ENCODE measurements at places on chromosomes 12 and 14.

DNA sequence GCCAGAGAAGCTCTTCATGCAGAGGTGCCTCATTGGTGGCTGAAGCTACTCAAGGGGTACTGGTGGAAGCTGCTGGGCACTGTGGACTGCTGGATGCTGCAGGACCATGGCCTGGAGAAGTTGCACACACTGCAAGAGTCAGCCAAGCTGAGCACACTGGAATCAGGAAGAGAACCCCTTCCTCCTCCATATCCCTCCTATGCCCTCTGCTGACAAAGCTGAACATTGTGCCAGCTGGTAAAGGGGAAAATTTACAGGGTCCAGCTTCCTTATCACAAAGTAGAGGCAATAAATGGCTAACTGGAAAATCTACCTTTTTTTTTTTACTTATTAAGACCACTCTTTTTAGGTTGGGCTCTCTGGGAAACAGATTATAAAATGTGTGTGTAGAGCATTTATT, 6.5 kb downstream of the CCDC175 start:
- DNase-seq: no peak

DNA sequence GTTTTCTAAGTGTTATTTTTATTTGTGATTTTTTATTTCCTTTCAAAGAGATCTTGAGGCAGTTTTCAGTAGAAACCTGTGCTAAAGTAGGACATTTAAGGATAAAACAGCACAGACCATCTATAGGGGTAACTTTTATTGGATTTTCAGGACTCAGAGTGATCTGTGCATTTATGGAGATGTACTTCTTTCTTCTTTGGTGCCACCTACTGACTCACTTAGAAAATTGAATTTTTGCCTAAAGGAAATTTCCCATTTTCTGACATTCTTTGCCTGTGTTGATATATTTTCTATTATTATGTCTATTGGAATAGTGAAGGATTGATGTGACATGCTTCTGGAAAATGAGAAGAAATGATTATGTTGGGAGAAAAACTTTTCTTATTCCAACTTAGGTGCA, 113.0 kb downstream of the UNC79 start:
- peak; percentile 58 for DNase-seq

GRCh38 chr14:22836301-22837113, at the start of gene MMP14:
MMP14 (plus strand) TSS chr14:22836585; CDS start chr14:22836818, 233 bp downstream.
- DNase-seq: peak; percentile 90

DNA sequence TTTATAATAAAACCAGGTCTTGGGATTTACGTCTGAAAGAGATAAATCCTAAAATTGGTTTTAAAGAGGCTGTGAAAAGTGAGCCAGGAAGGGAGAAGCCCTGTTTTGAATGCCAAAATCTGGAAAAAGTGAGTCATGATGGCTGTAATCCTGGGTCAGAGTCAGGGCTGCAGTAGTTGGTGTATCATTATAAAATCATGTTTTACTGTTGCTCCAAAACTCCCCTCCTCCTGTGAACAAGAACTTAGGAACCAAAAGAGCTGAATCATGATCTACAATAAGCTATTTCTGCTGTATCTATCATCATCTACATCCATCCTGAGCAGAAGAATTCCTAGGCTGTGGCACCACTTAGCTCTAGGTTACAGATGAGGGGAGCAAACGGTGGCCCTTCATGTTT, 79.3 kb downstream of the LMO3 start:
- no peak for DNase-seq

DNA sequence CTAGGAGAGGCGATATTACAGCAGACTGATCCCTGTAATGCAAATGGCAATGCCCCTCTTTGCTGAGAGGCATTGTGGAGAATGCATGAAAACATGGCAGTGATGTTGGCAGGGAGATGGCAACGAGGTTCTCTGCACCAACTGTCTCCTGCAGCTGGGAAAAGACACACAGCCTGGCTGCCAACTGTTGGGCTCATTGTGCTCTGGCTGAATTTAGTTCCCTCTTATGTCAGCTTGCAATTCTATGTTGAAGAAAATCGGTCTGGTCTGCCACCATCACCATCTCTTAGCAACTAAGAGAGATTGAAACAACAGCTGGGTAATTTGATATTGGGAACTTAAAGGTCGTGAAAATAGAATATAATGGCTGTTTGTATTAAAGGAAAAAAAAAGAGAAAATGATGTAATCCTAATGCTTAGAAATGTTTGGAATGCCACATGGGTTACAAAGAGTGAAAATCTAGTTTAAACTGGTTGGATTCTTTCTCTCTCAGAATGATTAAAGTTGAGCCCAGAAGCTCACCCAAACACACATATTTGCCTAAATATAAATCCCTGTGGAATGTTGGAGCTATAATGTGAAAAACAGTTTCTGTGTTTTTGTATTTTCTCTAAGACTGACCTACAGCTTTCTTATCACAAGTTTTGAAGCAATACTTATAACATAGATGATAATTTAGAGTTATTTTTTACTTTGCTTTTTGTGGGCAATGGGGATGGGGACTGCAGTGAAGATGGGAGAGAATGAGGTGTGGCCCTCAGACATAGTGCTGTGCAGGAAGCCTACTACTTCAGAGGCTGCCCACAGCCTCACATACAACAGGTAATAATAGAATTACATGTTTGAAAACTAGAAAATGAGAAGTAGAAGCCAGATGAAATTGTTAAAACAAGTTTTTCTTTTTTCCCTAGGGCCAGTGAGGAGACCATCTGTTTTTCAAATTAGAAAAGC, 143.7 kb downstream of the AKAP6 start:
- peak; percentile 10 for DNase-seq

DNA sequence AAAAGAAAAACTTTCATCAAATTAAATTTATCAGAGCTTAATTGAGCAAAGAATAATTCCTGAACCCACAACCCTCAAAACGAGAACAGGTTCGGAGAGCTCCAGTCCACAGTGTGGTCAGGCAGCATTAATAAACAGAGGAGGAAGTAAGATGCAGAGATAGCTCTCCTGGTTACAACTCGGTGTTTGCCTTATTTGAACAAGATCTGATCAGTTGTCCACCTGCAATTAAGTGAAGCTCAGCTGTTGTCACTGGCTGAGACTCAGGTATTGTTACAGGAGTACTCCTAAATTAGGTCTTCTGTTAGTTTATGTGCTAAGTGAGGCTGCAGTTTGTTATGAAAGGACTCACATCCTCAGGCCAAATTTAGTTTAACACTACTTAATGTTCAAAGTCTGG, 451.4 kb upstream of the PDE3A start:
- no peak for DNase-seq

DNA sequence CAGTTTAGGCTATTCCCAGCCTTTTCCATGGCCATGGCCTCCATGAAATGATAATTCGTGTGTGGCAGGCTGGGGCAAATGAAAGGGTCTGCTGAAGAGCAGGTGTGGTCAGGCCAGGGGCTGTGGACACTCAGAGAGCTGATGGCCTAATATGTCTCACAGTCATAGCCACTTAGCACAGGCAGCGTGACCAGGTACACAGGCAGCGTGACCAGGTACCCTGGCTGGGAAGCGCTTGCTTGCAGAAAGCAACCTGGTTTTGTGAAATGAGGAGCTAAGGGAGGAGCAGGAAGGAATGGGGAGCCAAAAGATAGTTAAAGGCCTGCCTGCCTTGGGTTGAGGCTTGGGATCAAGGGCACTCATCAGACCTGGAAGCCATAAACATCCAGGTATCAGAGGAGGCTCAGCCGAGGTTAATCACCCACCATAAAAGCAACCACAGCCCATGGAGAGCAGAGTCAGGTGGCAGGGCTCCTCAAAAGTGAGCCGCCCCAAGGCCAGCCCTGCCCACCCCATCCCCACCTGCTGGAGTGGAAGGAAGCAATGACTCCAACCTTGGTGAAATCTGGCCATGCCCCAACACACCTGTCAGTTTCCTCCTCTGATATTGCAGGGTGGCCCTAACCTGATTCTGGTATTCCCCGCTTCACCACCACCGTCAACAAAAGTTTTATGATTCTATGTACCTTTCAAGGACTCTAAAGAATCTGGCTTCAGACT, 8.0 kb upstream of the KRT8 start:
- DNase-seq: no peak

DNA sequence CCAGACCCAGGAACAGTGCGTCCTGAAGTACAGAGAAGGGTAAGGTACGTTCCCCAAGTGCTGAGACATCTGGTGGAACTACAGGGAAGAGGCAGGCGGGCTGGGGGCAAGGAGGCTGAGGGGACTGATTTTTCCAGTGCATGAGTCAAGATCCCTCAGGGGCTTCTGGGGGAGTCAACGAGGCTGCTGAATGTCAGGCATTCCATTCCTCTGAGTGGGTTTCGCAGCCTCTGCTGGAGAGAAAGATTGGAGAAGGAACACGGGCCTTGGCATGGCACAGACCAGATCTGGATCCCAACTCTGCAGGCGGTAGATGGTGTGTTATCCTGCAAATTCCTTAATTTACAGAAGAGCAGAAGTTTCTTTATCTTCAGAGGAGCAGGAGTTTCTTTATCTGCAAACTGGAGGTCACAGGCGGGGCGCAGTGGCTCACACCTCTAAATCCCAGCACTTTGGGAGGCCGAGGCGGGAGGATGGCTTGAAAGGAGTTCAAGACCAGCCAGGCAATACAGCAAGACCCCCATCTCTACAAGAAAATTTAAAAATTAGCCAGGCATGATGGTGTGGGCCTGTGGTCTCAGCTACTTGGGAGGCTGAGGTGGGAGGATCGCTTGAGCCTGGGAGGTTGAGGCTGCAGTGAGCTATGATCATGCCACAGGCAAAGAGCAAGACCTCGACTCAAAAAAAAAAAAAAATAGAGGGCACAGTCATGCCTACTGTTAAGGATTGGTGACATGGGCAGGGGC, 132.6 kb upstream of the MAP1LC3B2 start:
- DNase-seq: peak; percentile 100

GRCh38 chr12:26271024-26271423, 75.7 kb downstream of the SSPN start:
- peak; percentile 39 for DNase-seq

DNA sequence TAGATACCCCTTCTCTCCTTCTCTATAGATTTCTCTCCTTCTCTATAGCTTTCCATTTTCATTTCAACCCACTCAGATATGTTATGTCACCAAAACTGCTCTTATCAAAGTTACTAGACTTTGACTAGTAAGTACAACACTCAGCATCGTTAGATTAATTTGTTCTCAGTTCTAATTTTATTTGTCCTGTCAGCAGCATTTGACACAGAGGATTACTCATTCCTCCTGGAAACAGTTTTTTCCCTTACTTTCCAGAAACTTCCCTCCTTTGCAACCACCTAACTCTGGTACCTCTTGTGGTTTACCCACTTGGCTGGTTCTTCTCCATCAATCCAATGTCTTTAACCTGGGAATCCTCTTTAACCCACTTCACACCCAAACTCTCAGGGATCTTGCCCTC, 423.7 kb downstream of the TMTC2 start:
- no peak for DNase-seq

DNA sequence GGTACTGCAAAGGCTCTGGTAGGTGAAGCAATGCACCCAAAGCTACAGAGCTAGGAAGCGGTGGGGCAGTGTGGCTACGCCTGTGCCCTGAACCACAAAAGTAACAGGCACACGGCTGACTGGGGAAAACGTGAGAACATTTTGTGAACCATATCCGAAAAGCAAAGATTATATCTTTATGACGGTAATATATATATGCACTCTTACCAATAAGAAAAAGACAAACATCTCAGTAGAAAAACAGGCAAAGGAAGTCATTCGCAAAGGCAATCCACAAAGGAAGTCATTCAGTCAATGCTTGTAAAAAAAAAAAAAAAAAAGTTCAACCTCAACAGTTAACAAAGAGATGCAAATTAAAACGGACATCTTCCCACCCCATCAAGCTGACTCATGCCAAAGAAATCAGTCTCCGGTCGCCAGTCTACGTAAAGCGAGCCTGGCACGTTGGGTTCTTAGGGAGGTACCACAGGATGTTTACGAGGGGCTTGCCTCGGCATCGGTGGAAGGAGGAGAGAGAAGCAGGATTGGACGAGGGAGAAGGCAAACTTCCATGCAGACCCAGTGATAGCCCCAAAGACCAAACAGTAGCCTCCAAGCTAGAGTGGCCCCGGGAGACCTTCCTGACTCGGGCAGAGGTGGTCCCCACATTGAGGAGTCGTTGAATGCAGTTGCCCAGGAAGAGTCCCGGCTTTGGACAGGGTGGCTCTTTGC, 39.4 kb upstream of the PPP2R5C start:
- peak; percentile 95 for DNase-seq

DNA sequence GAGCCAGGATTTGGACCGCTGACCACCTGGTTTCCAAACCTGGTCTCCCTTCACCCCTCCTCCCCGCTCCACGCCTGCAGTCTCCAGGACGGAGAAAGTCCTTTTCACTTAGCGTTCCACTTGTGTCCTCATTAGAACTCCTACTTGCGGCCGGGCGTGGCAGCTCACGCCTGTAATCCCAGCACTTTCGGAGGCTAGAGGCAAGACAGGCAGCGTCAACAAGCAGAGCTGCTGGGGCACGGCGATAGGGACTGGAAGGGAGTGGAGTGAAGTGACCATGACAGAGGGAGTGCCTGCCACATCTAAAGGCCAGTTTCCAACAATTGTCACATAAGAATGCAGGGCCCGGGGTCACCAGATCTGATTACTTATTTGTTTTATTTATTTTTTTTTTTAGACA, 132.5 kb upstream of the NCOR2 start:
- no peak for DNase-seq

DNA sequence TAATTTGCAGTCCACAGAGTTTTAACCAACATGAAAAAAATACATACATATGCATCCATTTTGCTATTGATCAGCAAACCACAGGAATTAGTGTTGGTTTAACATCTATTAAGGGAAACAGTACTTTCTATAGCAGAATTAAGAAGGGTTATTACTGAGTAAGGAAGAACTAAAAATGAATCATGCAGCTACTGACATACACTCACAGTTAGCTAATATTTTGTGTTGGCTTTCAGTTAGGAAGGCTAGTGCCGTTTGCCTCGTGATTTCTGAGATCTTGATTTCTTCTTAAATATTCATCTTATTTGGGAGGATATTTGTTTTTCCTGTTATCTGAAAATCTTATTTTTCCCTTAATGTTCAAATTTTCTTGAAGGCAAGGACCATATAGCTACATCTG, 423.4 kb downstream of the NOVA1 start:
- DNase-seq: no peak

DNA sequence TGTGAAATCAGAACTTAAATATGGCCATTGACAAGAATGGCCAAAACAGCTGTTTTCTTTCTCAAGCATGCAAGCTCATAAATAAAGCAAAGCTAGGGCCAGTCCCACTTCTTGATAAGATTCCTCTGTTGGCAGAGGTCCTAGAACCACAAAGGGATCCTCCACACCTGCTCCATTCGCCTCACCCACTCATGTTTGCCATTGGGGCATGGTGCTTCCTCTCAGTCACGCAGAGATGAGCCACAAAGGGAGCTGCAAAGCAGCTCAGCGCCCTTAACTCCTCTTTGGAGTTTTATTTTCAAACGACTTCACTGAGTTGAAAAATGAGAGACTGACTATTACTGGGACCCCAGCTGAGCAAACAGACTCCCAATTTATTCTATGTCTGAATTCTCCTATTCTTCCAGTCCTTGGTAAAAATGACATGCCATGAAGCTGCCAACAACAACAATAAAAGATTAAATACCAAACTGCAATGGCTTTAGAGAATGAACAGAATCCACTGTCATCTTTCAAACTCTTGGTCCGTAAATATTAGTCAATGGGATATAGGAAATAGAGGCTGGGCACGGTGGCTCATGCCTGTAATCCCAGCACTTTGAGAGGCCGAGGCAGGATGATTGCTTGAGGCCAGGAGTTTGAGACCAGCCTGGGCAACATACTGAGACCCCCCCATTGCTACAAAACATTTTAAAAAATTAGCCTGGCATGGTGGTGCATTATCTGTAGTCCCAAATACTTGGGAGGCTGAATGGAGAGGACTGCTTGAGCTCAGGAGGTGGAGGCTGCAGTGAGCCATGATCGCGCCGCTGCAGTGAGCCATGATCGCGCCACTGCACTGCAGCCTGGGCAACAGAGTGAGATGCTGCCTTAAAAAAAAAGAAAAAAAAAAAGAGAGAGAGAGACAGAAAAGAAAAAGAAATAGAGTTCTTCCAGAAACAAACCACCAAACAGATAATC, 16.4 kb downstream of the MANSC1 start:
- no peak for DNase-seq

All from ELR (cell line).